Left ventricle myocardium inferior (tissue), 1 donor: ENCODE measurements at places on chromosomes 12 and 14. TPM values are rescaled to one million over a fixed set of nuclear protein-coding genes. Genes with fewer than 3 reads are reported as not detected.

DNA sequence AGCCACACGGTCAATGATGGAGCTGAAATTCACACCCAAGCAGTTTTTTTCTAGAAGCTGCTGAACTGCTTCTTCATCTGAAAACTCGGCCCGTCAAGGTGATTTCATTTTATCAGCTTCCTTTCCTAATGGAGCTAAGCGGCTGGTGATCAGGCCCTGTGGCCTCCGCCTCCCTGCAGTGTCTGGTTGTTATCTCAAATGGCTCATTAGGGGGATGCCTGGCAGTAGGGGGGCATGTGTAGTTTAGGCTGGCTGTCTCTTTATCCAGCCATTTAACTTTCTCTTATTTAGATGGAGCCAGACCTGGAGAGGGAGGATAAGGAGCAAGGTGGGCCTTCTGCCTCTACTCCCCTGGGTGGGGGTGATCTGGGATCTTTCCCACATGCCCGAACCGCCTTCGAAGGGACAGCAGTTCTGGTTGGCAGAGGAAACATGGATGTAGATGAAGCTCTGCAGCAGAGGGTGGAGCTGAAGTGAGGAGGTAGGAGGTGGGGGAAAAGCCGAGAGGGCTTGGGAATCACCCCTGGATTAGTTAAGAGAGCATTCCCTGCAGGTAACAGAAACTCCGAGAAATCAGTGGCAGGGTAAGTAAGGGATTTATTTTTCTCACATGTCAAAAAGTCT lies 64.4 kb downstream of the TGFB3 start:
- DNase-seq = no peak

DNA sequence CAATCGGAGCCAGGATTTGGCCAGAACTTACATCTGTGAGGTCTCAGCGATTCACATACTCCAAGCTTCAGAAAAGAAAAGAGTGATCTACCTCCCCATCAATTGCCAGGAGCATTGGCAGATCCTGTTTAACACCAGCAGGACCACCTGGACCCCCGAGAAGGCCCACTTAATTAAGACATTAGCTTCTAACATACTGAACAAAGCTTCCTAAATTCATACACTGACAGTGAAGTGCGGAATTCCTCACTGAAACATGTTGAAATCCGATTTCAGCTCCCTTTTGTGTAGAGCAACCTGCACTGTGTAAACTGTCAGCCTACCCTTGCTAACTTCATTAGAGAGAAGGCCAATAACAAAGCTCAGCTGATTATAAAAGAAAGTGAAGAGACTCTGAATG lies 274.0 kb downstream of the NOVA1 start:
- no peak for DNase-seq

DNA sequence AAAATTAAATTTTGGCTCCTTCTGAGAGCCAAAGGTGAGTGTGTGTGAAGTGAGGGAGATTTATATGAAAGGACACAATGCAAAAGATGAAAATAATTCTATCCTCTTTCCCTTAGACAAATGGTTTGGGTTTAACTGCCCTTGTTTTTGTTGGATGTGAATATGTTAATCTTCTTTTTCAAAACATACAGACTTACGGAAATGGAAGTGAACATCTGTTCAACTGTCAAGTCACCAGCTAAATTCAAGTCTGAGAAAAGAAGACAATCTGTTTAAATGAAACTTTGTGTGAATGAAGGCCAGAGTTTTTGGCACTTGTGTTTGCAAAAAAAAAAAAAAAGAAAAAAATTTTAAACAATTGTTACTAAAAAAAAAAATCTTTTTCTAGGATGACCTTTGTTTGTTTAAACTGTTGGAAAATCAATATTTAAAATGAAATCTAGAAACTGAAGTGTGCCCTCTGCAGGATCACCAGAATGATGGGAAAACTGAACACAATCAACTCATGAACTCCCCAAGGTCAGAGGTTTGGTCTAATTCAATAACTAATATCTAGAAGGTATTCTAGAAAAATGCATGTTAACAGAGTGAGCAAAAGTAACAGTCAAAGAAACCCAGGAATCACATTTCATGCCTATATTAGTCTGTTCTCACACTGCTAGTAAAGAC lies 448.8 kb downstream of the FLRT2 start:
- DNase-seq = no peak

- DNase-seq = no peak
Observed at GRCh38 chr12:3249081-3249800, 172.1 kb downstream of the TSPAN9 start.

DNA sequence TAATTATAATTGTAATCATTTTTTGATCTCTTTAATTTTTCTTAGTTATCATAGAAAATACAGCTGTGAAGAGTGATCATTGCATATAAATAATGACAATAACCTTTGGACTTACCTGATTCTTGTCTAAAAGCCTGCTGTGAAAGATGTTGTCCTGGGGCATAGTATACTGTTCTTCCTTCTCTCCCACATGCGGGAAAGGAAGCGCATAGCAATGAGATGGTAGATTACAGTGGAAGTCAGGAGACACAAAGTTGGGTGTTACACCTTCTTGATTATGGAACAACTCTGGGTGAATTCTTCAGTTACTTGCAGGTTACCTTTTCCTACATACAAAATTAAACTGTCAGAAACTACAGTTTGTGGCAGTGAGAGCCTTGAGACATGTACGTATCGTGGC lies 140.8 kb downstream of the KTN1 start:
- no peak for DNase-seq

LHX5 gene
- not detected for total RNA-seq

CCDC196 gene
- not detected for total RNA-seq

DTX1 gene
- 1.5 TPM for total RNA-seq

ASPG gene
- total RNA-seq = 27.1 TPM
